ENCODE measurements at places on chromosomes 3 and 15. TPM values are rescaled to one million over a fixed set of nuclear protein-coding genes. Genes with fewer than 3 reads are reported as not detected.

Gene TMIE
- polyA plus RNA-seq, result 0.14 TPM

Gene DAZL
- not detected for polyA plus RNA-seq

Gene KCNMB2
- 0.13 TPM for polyA plus RNA-seq

Gene TUSC7
- polyA plus RNA-seq, result not detected

Gene CCR9
- polyA plus RNA-seq, result not detected

Gene ZPLD1
- not detected for polyA plus RNA-seq

Gene TNFAIP8L3
- 17.5 TPM for polyA plus RNA-seq

Gene ANKUB1
- not detected for polyA plus RNA-seq

Gene GABRR3
- not detected for polyA plus RNA-seq

Gene COMMD4
- polyA plus RNA-seq, result 84.6 TPM

Gene GOLGA8G
- polyA plus RNA-seq, result not detected

Gene CDHR4
- not detected for polyA plus RNA-seq

Gene HYAL3
- 2.5 TPM for polyA plus RNA-seq

Gene CSK
- polyA plus RNA-seq, result 33.6 TPM

Gene DUOX1
- 0.34 TPM for polyA plus RNA-seq

Gene IMP3
- 45.6 TPM for polyA plus RNA-seq

Gene WDR76
- 1.6 TPM for polyA plus RNA-seq

Gene C3orf70
- polyA plus RNA-seq, result 1.6 TPM

Gene SCN11A
- 0.07 TPM for polyA plus RNA-seq

Gene ADIPOQ
- 265 TPM for polyA plus RNA-seq

Gene CCDC13
- polyA plus RNA-seq, result 0.56 TPM

Gene GADL1
- polyA plus RNA-seq, result not detected

Gene CPLX3
- polyA plus RNA-seq, result not detected

Gene NEK10
- 0.09 TPM for polyA plus RNA-seq

Gene SLC12A6
- polyA plus RNA-seq, result 5.8 TPM

Gene SEMA5B
- polyA plus RNA-seq, result 0.77 TPM

Gene RYR3
- polyA plus RNA-seq, result 0.02 TPM

Gene CCRL2
- 2.0 TPM for polyA plus RNA-seq

Gene HTR3E
- not detected for polyA plus RNA-seq

Gene DCP1A
- polyA plus RNA-seq, result 3.9 TPM

Gene CTXN2
- not detected for polyA plus RNA-seq

Gene DUT
- 61.0 TPM for polyA plus RNA-seq

Gene TIMP4
- 374 TPM for polyA plus RNA-seq

Gene POPDC2
- 1.7 TPM for polyA plus RNA-seq

Gene RBSN
- polyA plus RNA-seq, result 3.5 TPM

Gene DLL4
- polyA plus RNA-seq, result 3.4 TPM

Gene EFCC1
- 1.3 TPM for polyA plus RNA-seq

Gene CP
- 2.5 TPM for polyA plus RNA-seq

Gene ACP3
- polyA plus RNA-seq, result 1.7 TPM

Gene ANKRD34C
- not detected for polyA plus RNA-seq

Gene NDN
- polyA plus RNA-seq, result 55.3 TPM

Gene IMPG2
- polyA plus RNA-seq, result under 0.01 TPM

Gene CKMT1A
- 5.8 TPM for polyA plus RNA-seq

Gene CAND2
- 1.1 TPM for polyA plus RNA-seq

Gene TNNC1
- 14.8 TPM for polyA plus RNA-seq
